ENCODE measurements at places on chromosomes 11 and 22. TPM values are rescaled to one million over a fixed set of nuclear protein-coding genes. Genes with fewer than 3 reads are reported as not detected.

C11orf65 gene
- 4.2 TPM for total RNA-seq

ZC3H7B gene
- total RNA-seq = 56.4 TPM

ART1 gene
- total RNA-seq = not detected

AKIP1 gene
- total RNA-seq = 32.1 TPM

MAPK12 gene
- 18.9 TPM for total RNA-seq

GLYAT gene
- not detected for total RNA-seq

MISFA gene
- 1.5 TPM for total RNA-seq

MUC5B gene
- 5.1 TPM for total RNA-seq

IL17REL gene
- total RNA-seq = 0.55 TPM

OR51B5 gene
- total RNA-seq = 0.99 TPM

CFL1 gene
- total RNA-seq = 451 TPM
